ENCODE measurements at places on chromosomes 7 and 10.

DNA sequence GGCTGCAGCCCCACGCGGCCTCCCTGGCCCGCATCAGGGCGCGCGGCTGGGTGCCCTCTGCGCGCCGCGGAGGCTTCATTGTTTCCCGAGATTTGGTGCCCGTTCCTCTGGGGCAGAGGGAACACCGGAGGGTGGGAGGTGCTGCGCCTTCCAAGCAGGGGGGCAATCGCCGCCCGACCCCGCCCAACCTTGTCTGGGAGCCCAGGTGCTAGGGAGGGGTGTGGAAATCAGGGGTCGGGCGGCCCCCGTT lies 1.0 kb upstream of the NRP1 start:
- DNase-seq: no peak

DNA sequence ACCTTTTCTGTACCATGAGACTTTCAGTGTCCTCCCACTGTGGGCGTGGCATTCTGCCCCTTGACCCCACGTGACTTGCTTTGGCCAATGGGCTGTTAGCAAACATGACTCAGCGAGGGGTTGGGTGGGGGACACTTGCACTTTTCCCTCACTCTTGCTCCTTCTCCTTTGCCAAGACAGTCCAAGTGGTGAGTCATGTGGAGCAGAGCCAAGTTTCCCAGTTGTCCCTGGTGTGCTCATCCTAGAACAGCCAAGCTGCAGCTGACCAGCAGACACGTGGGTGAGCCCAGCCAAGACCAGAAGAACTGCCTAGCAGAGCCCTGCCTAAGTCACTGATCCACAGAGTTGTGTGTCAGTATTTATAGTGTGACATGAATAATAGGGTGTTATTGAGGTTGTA lies 82.8 kb upstream of the CPXM2 start:
- DNase-seq: no peak

- no peak for DNase-seq
These were observed 67.4 kb downstream of the FOXP2 start for GRCh38 chr7:114481999-114482398.

GRCh38 chr10:98456043-98456570 lies 9.4 kb upstream of the HPS1 start:
- no peak for DNase-seq

- DNase-seq: peak; percentile 56
These were observed 811 bp downstream of the RGS10 start for GRCh38 chr10:119541459-119542356.

GRCh38 chr7:80787721-80788120 lies 131.1 kb downstream of the SEMA3C start:
- no peak for DNase-seq

GRCh38 chr10:635088-635861 lies 54.2 kb downstream of the DIP2C start:
- no peak for DNase-seq

DNA sequence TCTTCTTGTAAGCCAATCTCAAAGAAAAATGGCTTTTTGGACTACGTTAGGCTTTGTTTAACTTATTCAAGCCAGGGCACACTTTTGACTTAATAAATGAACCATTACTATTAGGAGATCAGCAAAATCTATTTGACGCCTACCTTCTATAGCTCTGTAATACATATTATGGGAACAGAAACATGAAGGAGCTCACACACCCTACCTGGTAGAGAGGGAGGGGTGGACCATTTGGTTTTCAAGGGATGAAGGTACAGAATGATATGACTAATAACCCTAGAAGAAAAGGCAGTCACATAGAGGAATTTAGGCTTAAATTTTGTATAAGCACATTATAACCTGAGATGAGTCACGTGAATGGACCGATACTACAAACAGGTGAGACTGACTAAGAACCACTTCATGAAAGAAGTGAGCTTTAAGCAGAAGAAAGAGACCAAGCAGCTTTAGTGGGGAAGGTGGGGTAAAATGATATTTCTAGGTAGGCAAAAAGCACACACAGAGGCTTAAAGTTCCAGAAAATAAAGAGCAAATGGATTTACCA lies 106.8 kb upstream of the CTTNBP2 start:
- no peak for DNase-seq

- no peak for DNase-seq
These were observed 1.5 kb downstream of the ANK3 start for GRCh38 chr10:60388116-60388625.

DNA sequence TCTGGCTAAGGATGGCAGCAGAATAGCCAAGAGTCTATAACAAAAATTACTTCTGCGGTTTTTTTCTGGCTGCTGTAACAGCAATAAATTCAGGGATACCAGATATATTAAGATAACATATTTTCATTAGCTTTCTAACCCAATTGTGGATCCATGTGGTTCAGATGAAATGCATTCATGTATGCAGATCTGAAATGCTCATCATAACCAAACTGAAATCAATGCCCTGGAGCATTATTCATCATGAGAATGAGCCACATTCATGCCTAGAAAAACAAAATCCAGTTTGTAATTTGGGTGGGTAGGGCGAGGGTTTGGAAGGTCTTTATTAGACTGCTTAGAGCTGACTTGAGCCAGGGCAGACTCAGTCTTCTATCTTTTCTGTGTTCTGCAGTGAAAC lies 69.8 kb upstream of the SEMA3A start:
- no peak for DNase-seq

GRCh38 chr7:91240376-91240941 lies 23.8 kb upstream of the FZD1 start:
- DNase-seq: no peak

DNA sequence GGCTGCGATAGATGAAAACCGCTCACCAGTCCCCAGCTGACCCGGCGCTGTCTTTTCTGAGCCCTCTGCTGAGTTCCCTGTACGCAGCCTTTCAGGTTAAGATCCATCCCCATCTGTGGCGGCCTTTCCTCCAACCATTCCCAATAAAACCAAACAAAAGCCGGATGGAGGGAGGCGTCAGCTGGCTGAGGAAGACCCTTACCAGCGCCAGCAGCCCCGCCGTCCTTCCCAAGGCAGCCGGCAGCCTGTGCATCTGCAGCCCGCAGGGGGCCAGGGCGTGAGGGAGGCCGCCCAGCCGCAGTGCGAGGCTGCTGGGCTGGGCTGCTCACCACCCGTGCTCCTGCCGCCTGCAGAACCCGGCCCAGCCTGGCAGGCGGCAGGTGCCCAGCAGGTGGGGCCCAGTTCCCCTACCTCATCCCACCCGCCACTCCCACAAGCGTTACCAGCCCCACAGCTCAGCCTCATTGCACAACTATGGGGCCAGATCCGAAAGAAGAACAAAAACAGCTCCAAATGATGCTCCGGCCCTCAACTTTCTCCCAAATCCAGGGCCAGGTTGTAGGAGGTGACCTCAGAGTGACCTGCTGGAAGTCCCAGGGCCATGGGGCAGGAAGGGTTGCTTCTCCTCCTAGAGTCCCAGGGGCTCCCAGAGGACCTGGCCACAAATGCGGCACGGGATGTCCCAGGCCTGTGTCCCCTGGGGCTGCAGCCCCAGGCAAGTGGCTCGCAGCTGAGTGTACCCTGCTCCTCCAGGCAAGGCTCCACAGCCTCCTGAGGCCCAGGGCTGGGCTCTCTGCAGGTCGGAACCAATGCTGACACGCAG lies 23.8 kb downstream of the PAPOLB start:
- DNase-seq: no peak

- no peak for DNase-seq
These were observed 23.4 kb downstream of the HYCC1 start for GRCh38 chr7:22990588-22990949.

- DNase-seq: no peak
These were observed 2.6 kb upstream of the RPA3 start for GRCh38 chr7:7720750-7721621.

Data from activated CD8-positive, alpha-beta memory T cell treated with anti-CD3 and anti-CD28 coated beads for 4 hours (primary cell).